NCI-H1417 treated with DMSO at 0.1 percent for 48 hours (cell line): ENCODE measurements at places on chromosomes 5 and 9.

GRCh38 chr5:143964919-143965318 lies 153.0 kb downstream of the HMHB1 start:
- DNase-seq, result no peak

GRCh38 chr9:16367605-16368231 lies 502.8 kb downstream of the BNC2 start:
- DNase-seq, result no peak

- DNase-seq, result no peak
Observed at GRCh38 chr5:168409591-168410458, 76.4 kb upstream of the RARS1 start.

DNA sequence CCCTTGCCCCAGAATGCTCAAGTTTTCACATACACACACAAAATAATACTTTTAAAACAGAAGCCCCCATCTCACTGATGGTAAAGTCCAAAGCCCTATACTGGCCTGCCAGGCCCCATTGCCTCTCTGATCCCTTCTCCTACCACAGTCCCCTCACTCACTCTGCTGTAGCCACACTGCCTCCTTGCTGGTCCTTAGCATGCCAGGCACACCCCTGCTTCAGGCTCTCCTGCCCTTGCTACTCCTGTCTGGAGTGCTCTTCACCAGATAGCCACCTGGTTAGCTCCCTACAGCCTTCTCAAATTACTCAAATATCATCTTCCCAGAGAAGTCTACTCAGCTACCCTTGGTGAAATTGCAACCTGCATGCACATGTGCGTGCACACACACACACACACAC lies 177.5 kb downstream of the C5orf15 start:
- no peak for DNase-seq

GRCh38 chr5:106755066-106755465 lies 915.7 kb downstream of the EFNA5 start:
- no peak for DNase-seq

GRCh38 chr9:99814359-99814758 lies 7.3 kb upstream of the NR4A3 start:
- DNase-seq, result no peak

GRCh38 chr5:179553006-179553405 lies 2.7 kb downstream of the RUFY1 start:
- DNase-seq, result no peak

DNA sequence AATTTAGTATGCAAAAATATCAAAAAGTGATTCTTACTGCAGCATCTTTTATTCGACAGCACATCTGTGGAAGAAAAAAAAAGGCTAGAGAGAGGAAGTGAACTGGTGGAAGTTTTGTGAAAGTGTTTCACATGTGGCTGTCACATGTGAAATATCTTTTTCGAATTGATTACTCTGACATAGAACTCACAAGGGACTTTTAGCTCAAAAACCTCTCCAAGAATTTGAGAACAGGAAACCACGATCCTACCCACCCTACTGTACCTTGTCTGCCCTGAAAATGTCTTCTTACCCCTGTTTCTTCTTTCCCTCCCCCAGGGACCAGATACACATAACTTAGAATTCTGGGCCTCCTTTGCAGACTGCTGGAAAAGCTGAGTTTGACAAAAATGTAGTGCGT lies 106.5 kb upstream of the PRRC1 start:
- DNase-seq, result no peak

DNA sequence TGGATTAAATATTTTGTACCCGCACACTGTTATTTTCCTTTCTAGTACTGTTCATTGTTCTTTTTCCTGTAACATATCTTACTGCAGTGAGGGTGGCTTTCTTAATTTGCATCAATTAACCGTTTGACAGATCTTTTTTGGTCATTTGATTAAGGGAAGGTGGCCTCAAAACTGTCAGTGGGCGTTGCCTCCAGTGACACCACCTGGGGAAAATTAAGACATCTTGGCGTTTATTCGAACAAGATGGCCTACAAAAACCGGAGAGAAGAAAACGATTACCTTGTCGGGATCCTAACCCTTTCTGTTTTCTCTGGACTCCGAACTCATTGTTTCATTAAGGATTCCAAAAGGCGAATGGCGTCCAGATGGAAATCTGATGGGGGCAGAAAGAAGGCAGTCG lies 2.0 kb downstream of the BASP1 start:
- DNase-seq, result no peak

- DNase-seq, result no peak
Observed at GRCh38 chr5:39355324-39355723, 9.0 kb downstream of the C9 start.

DNA sequence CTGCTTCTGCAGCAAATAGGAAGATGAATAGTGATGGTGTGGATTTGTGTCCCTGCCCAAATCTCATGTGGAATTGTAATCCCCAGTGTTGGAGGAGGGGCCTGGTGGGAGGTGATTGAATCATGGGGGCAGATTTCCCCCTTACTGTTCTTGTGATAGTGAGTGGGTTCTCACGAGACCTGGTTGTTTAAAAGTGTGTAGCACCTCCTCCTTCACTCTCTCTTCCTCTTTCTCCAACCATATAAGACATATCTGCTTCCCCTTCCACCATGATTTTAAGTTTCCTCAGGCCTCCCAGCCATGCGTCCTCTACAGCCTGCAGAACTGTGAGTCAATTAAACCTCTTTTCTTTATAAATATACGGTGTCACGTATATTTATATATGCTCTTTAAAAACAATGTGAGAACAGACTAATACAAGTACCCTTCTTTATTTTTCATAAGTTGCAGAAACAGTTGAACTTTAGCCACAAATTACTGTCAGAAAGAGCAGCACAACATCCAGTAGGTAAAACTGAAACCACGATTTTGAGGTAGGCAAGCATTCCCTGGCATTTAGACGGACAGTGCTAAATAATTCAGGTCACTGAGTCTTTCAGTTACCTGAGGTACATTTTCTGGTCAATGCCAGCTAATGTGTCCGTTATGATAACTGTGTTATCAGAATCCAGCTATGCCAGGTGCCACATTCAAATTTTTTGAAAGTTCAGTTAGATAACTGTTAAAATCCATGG lies 79.3 kb upstream of the SPEF2 start:
- DNase-seq, result no peak

DNA sequence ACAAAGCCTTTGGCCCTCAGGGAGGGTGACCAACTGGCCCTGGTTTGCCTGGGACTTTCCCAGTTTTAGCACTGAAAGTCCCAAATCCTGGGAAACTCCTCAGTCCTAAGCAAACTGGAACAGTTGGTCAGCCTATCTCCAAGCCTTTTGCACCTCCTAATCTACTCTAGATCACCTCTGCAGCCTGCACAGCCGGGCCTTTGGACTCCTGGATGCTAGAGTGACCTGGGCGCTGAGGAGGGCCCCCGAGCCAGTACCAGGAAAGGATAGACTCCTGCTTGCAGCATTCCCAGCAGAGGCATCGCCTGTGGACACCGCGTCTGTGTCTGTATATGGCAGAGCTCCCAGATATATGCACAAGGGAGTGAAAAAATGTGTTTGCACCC lies 15.1 kb downstream of the IRF1 start:
- DNase-seq, result no peak

DNA sequence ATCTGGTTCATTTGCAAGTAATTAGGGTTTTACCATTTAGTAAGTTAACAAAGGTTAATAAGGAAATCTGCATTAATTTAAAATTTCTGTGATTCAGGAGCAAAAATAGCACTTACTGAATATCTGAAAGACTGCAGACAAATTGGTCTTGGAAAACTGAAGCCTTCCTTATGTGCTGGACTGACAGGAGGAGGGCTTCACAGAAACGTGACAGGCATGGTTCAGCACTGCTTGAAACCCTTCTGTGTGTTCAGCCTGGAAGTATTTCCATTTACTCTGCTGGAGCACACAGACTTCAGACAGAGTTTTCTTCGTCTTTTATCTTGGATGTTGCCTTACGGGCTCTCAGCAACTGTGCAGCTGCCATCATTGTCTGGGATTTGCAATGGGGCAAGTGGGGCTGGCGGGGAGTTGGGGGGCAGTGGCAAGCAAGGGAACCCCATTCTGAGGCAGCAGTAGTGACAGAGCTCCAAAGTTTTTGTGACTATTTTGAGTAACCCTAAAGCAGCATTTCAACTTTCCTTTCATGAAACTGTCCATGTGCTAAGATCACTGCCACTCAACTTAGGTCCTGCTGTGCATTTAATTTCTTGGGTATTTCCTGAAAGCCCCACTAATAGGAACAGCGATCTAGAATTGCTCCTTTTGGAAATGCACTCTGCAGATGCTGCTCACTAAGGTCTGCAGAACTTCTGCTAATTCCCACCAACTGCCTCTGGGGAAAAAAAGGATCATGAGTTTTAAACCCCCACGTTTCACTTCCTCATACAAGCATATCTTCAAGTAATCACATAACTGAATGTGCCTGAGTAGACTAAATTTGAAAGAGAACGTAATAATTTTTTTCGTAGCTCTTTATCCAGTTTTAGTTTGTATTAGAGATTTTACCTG lies 56.6 kb downstream of the KCNN2 start:
- no peak for DNase-seq

DNA sequence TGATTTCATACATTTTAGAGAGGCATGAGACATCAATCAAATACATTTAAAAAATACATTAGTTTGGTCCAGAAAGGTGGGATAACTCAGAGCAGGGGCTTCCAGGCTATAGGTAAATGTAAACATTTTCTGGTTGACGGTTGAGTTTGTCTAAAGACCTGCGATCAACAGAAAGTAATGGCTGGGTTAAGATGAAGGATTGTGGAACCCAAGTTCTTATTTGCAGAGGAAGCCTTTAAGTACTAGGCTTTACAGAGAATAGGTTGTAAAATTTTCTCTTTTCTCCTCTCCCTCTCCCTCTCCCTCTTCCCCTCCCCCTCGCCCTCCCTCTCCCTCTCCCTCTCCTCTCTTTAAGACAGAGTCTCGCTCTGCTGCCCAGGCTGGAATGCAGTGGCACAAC lies 50.8 kb downstream of the PTTG1 start:
- DNase-seq, result no peak
